C1 segment of cervical spinal cord (tissue), 14 donors: ENCODE measurements at places on chromosomes 1 and 21.

GRCh38 chr1:145719230-145720079, at the start of gene CD160:
CD160 (plus strand) TSS chr1:145719499; CDS start chr1:145728328, 8,829 bp downstream.
- DNase-seq = no peak

DNA sequence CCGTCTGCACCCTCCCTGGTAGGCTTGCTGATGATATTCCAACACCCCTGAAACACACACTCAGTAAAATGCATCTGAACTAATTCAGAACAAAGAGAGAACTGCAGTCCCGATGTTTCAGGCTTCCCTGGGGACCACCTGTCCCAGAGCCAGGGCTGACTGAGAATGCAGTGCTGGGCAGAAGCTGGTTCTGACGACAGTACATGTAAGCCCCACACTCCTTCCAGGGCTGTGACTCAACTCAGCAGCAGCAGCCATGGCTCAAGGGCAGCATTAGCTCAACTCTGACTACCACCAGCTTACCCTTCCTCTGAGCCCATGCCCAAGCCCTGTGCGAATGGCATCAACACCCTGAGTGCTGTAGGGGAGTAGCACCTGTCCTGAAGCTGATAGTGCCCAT, 56.4 kb upstream of the SIPA1L2 start:
- DNase-seq = no peak

DNA sequence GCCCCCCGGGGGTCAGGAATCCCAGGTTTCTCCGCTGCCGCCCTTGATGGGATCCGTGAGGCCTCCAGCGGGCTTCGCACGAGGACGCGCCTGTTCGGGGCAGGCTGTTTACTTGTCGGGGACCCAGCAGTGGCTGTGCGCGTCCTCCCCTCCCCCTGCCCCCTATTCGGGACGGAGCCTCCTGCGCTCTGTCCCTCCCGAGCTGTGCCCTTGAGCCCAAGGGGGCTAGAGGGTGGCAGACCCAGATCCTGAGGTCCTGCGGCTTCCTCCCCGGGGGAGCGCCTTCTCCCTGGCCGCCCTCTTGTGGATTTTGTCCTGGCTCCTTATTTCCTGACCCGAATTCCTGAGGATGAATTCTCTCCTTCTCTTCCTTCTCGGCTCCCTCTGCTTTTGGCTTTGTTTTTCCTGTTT, 38.4 kb downstream of the PIK3CD start:
- no peak for DNase-seq

DNA sequence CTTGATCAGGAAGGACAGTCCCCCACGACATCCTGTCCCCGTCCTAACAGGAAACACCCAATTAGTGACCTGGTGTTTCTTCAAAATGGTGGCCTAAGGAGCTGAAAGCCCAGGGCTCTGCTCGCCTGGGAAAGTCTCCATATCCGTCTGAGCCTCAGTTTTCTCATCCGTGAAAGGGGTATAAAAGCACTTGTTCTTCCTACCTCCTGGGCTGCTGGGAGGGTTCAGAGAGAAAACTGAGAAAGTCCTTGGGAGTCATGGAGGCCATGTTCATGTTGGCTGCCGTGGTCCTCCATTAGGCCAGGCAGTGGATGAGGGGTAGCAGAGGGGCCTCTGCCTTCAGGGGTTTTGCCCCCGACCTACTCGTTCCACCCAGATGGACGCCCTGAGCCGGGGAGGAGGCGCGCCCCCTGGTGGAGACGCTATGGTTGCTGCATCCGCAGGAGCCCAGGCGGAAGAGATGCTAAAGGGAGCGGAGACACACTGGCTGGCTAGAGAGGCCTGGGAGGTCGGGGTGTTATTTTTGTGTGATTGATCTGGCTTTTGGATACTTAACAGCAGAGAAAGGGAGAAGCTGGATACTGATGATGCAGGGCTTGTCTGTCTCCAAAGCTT, 113.5 kb downstream of the PRDM2 start:
- no peak for DNase-seq

DNA sequence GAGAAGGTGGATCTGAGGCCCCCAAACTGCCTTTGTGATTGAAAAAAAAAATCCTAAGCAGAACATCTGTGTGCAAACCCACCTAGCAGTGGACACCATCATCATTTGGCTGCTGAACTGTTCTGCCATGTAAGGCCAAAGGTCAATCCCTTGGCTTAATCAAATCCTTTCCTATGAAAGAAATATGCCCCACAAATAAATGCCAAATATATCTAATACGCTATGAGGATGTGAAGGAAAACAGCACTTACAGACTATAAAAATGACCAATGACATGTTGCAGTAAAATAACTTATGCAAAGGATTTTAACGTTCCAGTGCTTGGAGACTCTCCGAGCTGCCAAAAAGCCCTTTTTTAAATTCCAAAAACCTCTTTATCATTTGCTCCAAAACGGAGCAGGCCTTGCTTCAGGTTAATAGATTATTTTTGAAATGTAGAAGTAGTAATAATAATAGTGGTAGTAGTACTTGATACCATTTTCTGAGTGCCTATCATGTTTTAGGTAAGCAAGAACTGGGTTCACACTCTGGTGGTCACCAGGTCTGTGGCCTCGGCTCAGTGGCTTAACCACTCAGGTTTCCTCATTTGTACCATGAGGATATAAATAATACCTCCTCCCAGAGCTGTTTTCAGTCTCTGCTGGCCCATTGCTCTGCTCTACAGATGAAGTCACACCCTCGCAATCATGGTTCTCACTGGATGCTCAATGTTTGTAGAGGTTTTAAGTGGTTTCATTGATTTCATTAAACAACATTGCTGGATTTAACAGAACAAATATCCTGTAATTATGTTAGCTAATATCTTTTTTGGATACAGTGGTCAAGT, 47.9 kb upstream of the EDEM3 start:
- DNase-seq = no peak

- no peak for DNase-seq
Measured at GRCh38 chr1:111140680-111140967, 601 bp downstream of the CEPT1 start.

DNA sequence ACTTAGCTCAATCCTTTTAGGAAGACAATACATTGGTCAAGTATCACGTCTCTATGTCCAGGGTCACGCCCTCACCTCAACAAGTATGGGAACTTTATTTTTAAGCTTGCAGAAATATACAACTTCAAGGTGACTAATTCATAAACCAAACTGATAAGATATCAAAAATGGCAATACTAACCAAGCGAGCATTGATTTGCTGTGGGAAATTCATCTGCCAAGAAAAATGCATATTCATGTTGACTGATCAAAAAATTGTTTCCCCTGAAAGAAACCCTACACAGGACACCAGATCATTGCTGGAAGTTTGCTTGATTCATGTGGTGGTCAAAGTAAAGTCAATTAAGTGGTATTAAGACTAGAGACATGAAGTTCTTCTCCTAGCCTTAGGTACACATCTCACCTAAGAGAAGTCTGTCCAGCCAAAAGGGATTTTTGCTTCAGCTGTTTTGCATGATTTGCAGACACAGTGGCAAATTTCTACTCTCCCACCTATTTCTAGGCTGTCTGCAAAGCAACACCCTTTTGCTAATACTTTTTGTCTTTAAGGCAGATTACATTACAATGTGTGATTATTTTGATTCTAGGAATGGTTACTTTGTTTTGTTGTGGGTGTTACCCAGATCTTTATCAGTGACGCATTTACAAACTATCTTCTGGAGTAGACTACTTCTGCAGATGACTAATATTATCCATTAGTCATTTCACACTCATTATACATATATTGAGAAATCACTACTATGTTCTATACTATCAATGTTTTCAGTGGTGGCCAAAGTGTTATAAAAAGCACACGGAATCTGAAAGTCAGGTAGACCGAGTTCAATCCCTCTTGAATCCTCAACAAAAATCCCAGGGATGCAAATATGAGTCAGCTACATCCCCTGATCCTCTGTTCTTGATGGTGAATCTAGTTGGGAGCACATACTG, 12.4 kb downstream of the SAMSN1 start:
- DNase-seq = no peak

- no peak for DNase-seq
Measured at GRCh38 chr1:222095606-222096475, 354.0 kb upstream of the DUSP10 start.

DNA sequence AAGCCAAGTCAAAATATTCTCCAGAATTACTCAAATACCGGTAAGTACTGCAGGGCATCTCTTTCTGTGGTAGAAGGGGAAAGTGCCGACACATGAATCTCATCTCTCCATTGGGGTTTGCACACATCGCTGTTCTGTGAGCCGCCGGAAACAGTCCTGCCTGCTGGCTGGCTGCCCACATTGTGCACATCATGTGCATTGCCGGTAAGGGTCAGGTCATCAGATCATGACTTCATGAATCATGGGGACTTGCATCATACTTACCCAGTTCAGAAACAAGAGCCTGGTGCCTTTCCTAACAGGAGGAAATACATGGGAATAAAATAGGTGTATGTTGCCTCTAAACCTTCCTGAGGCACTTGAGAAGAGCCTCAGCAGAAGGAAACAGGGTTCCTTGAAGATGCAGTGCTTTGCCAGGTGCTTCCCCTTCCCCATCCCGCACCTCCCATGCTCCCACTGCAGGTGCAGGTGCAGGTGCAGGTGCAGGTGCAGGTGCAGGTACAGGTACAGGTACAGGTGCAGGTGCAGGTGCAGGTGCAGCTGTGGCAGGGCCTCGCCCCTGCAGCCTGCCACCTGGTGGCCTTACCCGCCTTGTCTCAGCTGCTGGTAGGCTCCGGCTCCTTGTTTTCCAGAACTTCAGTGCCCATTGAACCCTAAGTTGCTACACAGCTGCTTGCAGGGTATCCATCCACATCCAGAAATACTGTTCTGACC, 26.5 kb downstream of the GPR137B start:
- no peak for DNase-seq

GRCh38 chr21:34345091-34345871, 18.5 kb upstream of the KCNE2 start:
- no peak for DNase-seq

DNA sequence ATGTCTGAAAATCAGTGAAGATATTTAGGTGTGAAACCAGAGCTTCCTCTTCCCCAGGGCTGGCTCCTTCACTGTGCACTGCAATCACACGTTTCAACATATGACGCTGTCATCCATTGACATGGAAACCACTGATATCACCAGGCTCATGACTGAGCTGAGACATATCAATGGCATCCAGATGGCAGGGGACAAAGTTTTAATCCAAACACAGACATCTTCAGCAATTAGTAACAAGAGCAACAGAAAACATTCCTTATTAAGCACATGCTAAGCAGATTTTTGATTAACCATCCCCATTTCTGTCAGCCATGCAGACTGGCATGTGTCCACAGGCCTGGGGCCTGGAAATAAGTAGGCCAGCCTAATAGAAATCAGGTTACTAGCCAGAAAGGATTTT, 108.0 kb upstream of the ADAR start:
- DNase-seq = no peak

- no peak for DNase-seq
Measured at GRCh38 chr1:227925582-227926198, 22.0 kb downstream of the WNT9A start.
